Brain (organoid and tissue), 16 donors: ENCODE measurements at places on chromosomes 5 and 9.
A peak's percentile ranks its signal among the peaks of the same experiment; 100 is the strongest.

- no peak for DNase-seq
Measured at GRCh38 chr5:74374656-74375055, 265.9 kb downstream of the ENC1 start.

- no peak for DNase-seq
Measured at GRCh38 chr9:82989929-82990328, 73.0 kb downstream of the RASEF start.

DNA sequence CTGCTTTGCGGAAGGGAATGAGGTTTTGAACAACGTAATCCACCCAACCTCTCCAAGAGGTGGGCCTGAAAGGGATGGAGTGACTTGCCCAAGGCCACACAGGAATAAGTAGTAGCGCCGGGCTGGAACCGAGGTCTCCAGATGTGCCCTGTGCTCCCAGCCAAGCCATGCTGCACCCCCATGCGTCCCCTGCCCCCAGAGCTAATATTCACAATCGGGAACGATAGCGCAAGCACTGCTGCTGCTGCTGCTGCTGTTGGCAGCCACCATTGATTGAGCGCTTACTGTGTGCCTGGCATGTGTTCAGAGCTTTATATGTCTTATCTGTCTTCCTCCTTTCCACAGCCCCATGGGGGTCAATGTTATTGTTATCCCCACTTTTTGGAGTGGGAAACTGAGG is 43.9 kb downstream of the AMBP start:
- DNase-seq: no peak

GRCh38 chr5:147558826-147559225 is 49.0 kb upstream of the DPYSL3 start:
- peak; percentile 52 for DNase-seq

DNA sequence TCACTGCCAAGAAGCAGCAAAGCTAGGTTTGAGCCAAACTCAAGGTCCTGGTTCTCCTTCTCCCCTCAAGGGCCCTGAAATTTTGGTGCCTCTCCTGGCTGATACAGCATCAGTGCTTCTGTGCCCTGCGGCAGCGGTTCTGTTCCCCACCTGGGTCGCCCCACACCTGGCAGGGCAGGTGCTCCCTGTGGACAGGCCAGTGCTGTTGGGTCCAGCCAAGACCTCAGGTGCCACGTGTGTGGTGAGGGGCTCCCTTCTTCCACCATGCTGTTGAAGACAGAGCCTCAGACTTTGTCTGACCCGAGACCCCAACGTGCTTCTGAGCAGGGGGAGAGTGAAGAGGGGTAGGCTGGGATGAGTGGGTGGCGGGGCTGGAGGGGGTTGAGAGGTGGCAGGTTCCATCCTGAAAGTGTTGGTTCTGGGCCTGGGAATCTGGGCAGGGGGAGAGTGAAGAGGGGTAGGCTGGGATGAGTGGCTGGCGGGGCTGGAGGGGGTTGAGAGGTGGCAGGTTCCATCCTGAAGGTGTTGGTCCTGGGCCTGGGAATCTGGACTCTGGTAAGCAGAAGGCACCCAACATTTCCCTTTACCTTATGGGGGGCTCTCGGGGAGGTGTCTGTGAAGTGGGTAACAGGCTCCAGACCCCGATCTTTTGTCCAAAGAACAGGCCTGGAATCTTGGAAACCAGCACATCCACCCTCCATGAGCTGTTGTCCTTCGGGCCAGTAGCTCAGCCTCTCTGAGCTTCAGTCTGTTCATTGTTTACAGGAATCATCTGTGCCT is 2.3 kb downstream of the PLEKHG4B start:
- no peak for DNase-seq

- no peak for DNase-seq
Measured at GRCh38 chr5:39100301-39100850, 26.2 kb upstream of the RICTOR start.

DNA sequence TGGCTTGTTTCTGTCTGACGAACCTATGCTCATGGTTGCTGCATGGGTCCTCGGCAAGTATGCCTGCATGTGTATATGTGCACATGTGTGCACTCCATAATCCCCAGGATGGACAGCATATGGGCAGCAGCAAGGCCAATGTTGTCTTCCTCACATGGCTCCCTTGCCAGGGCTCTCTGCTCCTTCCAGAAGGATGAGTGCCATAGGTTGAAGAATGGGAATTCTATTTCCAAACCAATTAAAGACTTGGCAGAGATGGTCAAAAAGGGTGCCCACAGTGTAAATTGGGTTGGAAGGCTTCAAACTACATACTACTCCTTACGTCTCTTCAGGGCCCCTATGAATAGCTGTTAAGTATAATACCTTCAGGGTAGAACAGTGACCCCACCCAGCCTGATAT is 212.1 kb downstream of the PBX3 start:
- no peak for DNase-seq

DNA sequence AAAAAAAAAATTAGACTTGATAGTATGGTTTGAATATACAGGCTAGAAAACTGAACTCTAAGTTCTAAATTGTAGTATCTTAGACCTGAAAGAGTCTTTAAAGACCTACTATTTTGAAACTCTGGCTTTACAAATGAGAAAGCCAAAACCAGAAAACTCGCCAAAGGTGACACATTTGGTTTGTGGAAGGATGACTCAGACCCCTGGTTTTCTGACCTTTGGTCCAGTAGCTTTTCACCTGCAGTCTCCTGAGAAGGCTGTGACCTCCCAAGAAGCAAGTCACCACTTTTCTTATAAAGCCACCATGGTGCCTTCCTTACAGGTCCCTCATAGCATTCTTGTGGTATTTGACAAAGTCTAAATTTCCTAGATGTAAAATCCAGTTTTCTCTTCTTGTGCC is 102.1 kb upstream of the CEP78 start:
- no peak for DNase-seq
